ENCODE measurements at places on chromosomes 16 and 17. TPM values are rescaled to one million over a fixed set of nuclear protein-coding genes. Genes with fewer than 3 reads are reported as not detected.

DNA sequence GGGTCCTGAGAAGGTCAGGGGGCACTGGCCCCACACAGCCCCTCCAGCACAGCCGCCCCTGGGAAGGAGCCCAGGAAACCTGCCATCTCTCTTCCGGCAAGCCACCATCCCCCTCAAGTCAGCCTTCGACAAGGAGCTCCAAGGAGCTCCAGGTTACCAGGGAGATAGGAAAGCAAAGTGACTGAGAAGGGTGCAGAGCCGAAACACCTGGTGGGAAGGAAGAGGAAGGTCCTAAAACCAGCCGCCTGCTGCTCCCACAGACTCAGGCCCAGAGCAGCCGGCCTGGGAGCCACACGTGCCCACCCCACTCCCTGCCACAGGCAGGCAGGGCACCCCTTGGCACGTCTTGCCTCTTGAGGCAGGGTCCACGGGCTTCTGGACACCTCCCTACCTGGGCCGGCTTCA, 80.7 kb downstream of the TIMM22 start:
- H3K36me3 ChIP-seq = peaks cover 5% of the 10 kb centered on the region
- H3K27me3 ChIP-seq = no peaks in the 10 kb centered on the region
- no peak for DNase-seq
- no peak overlapping the region for H3K27ac ChIP-seq

Gene KRTAP2-2
- total RNA-seq = not detected

DNA sequence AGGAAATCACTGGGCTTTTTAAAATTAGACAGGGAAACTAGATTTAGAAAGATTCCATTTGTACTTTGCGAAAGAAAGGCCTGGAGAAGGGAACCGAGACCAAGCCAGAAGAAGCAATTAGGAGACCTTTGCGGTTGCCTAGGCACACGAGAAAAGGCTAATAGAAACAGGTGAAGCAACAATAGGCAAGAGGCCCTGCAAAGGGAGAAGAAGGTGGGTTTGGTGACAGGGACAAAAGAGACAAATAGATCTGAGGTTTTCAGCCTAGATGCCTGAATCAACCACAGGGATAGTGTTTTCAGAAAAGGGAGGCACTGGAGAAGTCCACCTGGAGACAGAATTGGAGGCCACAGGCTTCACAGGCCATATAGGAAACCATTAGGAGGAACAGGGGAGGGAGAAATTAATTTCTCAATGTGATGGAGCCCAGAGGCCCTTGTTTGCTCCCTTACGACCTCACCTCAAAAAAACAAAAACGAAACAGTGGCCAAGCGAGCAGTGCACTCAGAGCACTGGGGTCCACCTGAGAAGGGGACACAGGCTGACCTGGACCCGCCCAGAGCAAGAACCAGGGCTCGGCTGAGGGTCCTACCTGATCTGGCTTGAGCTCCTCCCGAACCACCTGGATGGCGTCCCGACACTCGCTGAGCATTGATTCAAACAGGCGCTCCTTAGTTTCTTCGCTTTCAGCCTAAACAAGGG, 22.3 kb downstream of the SRP68 start:
- no peaks in the 10 kb centered on the region for H3K27me3 ChIP-seq
- DNase-seq = no peak
- peaks cover 35% of the 10 kb centered on the region for H3K36me3 ChIP-seq
- no peak overlapping the region for H3K4me3 ChIP-seq
- peaks cover 5% of the 10 kb centered on the region for H3K4me1 ChIP-seq

- no peaks in the 10 kb centered on the region for H3K36me3 ChIP-seq
- H3K4me1 ChIP-seq = no peaks in the 10 kb centered on the region
- no peak for DNase-seq
- H3K4me3 ChIP-seq = no peak overlapping the region
- H3K27ac ChIP-seq = no peak overlapping the region
Measured at GRCh38 chr16:84391151-84392030, 23.1 kb downstream of the ATP2C2 start.

- DNase-seq = no peak
- H3K36me3 ChIP-seq = peaks cover 7% of the 10 kb centered on the region
- peak overlapping the region; percentile 89 for H3K4me3 ChIP-seq
Measured at GRCh38 chr17:28745786-28746411, 2.1 kb downstream of the TRAF4 start.

Gene MXRA7
- 32.0 TPM for total RNA-seq

DNA sequence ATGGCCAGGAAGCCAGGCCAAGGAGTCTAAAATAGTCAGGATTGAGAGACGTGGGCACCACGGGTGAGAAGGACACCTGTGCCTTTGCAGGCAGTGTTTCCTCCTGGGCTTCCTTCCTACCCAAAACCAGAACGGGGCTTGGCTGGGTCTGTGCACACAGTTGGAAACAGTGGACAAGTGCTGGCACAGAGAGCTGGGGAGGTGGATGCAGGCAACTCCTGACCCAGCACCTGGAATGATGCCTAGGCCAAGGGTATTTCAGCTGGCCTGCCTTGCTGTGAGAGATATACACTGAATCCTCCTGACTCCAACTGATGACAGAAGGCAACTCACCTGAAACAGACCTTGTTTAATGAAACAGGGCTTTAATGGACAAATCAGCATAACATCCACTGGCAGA, 186.2 kb downstream of the SLC39A11 start:
- H3K4me1 ChIP-seq = no peaks in the 10 kb centered on the region
- no peaks in the 10 kb centered on the region for H3K36me3 ChIP-seq
- no peak overlapping the region for H3K4me3 ChIP-seq
- no peak for DNase-seq
- H3K27ac ChIP-seq = no peak overlapping the region

- H3K4me3 ChIP-seq = no peak overlapping the region
- H3K27me3 ChIP-seq = no peaks in the 10 kb centered on the region
- H3K27ac ChIP-seq = no peak overlapping the region
- no peaks in the 10 kb centered on the region for H3K36me3 ChIP-seq
- DNase-seq = no peak
- H3K4me1 ChIP-seq = peaks cover 34% of the 10 kb centered on the region
Measured at GRCh38 chr17:57528058-57528451, 217.0 kb downstream of the CCDC182 start.

GRCh38 chr17:63700528-63701455, 867 bp upstream of the LIMD2 start:
- H3K4me3 ChIP-seq = peak overlapping the region; percentile 82
- no peaks in the 10 kb centered on the region for H3K27me3 ChIP-seq
- H3K36me3 ChIP-seq = peaks cover 53% of the 10 kb centered on the region
- peaks cover 63% of the 10 kb centered on the region for H3K4me1 ChIP-seq

DNA sequence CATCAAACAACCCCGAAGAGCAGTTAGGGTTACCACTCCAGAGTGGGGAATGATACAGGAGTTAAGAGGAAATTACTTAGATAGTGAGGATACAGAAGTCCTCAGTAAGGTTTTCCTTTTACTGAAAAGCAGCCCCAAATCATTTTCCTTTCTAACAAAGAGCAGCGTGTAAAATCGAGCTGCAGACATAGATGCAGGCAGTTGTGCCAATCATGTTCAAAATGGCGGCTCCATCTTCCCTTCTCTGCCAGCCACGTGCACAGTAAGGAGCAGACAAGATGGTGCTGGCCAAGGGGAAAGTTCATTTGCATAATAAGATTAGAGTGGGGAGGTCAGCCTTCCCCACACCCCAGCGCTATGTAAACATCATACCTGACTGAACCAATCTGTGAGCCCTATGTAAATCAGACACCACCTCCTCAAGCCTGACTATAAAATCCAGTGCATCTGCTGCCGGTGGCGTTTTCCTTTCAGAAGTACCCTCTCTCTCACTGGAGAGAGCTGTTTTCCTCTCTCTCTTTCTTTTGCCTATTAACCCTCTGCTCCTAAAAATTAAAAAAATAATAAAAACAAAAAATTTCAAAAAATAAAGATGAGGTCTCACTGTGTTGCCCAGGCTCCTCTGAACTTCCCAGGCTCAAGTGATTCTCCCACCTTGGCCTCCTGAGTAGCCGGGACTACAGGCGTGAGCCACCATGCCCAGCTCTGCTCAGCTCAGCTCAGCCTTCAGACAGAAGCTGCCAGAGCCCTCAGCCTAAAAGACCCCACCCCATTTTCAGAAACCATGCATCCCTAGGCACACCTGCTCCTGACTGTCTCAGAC, 2.6 kb upstream of the SRL start:
- peaks cover 14% of the 10 kb centered on the region for H3K4me1 ChIP-seq
- peaks cover 9% of the 10 kb centered on the region for H3K27me3 ChIP-seq
- no peak overlapping the region for H3K27ac ChIP-seq
- no peaks in the 10 kb centered on the region for H3K36me3 ChIP-seq
- no peak for DNase-seq
- no peak overlapping the region for H3K4me3 ChIP-seq

DNA sequence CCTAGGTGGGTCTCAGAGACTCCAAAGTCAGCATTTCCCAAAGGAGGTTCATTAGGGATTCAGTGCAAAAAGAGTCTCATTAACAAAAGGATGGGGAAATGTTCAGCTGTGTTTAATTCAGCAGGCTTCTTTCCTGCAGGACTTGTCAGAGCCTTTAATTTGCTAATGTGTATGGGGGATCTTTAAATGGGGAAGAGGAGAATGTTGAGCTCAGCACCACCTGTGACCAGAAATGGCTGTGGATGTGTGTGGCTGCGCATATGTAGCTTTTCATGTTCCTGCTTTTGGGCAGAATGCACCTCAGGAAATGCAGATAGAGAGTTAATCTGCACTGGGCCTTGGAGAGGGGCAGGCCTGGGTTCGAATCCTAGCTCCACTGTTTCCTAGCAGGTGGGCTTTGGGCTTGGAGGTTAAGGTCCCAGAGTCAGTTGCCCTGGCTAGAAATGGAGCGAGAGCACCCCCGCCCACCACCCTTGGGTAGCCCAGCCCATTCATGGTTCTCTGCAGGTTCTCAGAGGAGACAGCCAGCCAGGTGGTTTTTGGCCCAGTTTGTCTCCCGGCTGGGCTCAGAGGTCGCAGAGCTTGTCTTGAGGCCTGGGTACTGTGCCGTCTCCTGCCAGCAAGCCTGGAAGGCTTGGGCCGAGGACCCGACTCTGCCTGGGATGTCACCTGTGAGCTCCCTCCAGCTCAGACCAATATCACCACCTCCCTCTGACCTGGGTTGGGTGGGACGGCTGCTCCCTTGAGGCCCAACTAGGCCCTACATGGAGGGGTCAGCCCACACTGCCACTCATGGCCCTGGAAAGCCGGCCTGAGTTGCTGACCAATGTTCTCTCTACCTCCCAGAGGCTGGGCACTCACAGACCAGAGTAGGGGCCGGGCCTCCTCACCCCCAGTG, 9.3 kb downstream of the ADCY7 start:
- H3K36me3 ChIP-seq = peaks cover 44% of the 10 kb centered on the region
- no peaks in the 10 kb centered on the region for H3K27me3 ChIP-seq
- H3K27ac ChIP-seq = peak overlapping the region; percentile 98
- no peak for DNase-seq

Gene SLC12A3
- not detected for total RNA-seq

- H3K36me3 ChIP-seq = peaks cover 22% of the 10 kb centered on the region
- H3K27ac ChIP-seq = no peak overlapping the region
- no peak for DNase-seq
- H3K27me3 ChIP-seq = no peaks in the 10 kb centered on the region
Measured at GRCh38 chr17:42372142-42372541, 16.1 kb downstream of the STAT3 start.

GRCh38 chr17:50911890-50912289, 45.7 kb upstream of the TOB1 start:
- peaks cover 55% of the 10 kb centered on the region for H3K4me1 ChIP-seq
- no peaks in the 10 kb centered on the region for H3K27me3 ChIP-seq
- H3K27ac ChIP-seq = no peak overlapping the region
- no peaks in the 10 kb centered on the region for H3K36me3 ChIP-seq
- DNase-seq = no peak
- H3K4me3 ChIP-seq = no peak overlapping the region

DNA sequence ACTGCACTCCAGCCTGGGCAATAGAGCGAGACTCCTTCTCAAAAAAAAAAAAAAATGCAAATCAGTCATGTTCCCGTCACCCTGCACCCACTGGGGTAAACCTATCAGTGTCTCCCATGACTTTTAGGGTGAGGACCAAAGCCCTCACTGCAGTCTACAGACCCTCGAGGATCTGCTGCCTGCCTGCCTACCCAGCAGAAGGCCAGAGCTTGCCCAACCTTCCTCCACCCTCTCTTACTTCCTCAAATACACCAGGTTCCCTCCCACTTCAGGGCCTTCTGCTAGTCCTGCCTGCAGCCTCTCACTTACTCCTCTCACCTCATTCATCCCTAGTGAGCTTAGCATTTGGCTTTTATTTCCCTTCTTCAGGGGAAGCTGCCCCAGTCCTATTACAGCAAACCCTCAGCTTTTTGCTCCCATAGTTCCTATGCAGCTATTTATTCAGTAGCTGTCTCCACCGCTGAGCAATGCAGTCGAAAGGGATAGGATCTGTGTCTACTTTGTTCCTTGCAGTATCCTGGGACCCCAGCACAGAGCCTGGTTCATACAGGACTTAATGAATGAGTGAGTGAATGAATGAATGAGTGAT, 17.8 kb upstream of the TOB1 start:
- H3K4me3 ChIP-seq = no peak overlapping the region
- peaks cover 8% of the 10 kb centered on the region for H3K27me3 ChIP-seq
- peaks cover 21% of the 10 kb centered on the region for H3K4me1 ChIP-seq
- H3K27ac ChIP-seq = no peak overlapping the region
- peaks cover 1% of the 10 kb centered on the region for H3K36me3 ChIP-seq
- no peak for DNase-seq

Gene FBXO47
- total RNA-seq = not detected

DNA sequence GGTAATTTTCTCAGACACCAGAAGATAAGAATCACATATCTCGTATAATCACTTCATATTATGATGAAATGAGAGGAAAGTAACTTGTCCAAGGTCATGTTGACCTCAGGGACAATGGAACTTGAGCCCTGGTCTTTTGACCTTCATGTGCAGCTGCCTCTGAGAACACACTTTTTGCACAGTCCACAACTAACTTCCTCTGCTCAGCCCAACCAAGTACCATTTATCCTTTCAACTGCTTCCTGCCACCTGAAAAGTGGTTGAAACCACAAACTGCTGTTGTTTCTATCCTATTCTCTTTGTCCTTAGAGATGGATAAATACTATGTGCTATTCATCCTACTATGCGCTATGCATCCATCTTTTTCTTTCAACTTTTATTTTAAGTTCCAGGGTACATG, 2.3 kb upstream of the CCL1 start:
- H3K27me3 ChIP-seq = peaks cover 36% of the 10 kb centered on the region
- no peak for DNase-seq
- H3K4me1 ChIP-seq = peaks cover 67% of the 10 kb centered on the region
- H3K4me3 ChIP-seq = no peak overlapping the region

DNA sequence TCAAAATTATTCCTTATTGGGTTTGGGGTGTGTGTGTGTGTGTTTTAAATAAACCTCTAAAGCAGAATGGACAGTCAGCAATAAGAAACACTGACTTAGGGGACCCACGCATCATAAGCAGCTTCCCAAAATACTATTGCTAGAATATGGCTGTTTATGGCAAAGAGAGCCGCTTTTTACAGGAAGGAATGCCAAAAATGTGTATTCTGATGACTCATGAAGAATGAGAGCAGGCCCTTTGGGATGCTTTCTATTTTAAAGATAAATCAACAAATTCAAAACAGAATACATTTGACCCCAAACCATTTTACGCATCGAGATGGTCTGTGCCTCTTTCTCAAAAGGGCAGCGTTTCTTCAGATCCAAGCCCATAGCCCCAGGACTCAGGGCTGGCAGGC, 37.5 kb downstream of the ARHGAP17 start:
- H3K4me1 ChIP-seq = peaks cover 33% of the 10 kb centered on the region
- H3K27me3 ChIP-seq = no peaks in the 10 kb centered on the region
- H3K27ac ChIP-seq = no peak overlapping the region
- no peak overlapping the region for H3K4me3 ChIP-seq
- H3K36me3 ChIP-seq = peaks cover 36% of the 10 kb centered on the region

Gene PMFBP1
- 6.3 TPM for total RNA-seq

Gene KRT39
- total RNA-seq = not detected

Gene EFNB3
- not detected for total RNA-seq

GRCh38 chr17:80105762-80106161, 4.4 kb downstream of the GAA start:
- no peaks in the 10 kb centered on the region for H3K27me3 ChIP-seq
- H3K4me1 ChIP-seq = peaks cover 14% of the 10 kb centered on the region
- no peaks in the 10 kb centered on the region for H3K36me3 ChIP-seq

Gene ITGAL
- 685 TPM for total RNA-seq

- no peak overlapping the region for H3K4me3 ChIP-seq
- no peaks in the 10 kb centered on the region for H3K36me3 ChIP-seq
Measured at GRCh38 chr16:71585318-71585703, 8.4 kb upstream of the TAT start.

Measured in activated CD8-positive, alpha-beta memory T cell treated with anti-CD3 and anti-CD28 coated beads, Interleukin-2, amount 10 ng/mL, durations not matched to agents 7 days and 5 days (primary cell).